ENCODE measurements at places on chromosomes 5 and 9. TPM values are rescaled to one million over a fixed set of nuclear protein-coding genes. Genes with fewer than 3 reads are reported as not detected.

DNA sequence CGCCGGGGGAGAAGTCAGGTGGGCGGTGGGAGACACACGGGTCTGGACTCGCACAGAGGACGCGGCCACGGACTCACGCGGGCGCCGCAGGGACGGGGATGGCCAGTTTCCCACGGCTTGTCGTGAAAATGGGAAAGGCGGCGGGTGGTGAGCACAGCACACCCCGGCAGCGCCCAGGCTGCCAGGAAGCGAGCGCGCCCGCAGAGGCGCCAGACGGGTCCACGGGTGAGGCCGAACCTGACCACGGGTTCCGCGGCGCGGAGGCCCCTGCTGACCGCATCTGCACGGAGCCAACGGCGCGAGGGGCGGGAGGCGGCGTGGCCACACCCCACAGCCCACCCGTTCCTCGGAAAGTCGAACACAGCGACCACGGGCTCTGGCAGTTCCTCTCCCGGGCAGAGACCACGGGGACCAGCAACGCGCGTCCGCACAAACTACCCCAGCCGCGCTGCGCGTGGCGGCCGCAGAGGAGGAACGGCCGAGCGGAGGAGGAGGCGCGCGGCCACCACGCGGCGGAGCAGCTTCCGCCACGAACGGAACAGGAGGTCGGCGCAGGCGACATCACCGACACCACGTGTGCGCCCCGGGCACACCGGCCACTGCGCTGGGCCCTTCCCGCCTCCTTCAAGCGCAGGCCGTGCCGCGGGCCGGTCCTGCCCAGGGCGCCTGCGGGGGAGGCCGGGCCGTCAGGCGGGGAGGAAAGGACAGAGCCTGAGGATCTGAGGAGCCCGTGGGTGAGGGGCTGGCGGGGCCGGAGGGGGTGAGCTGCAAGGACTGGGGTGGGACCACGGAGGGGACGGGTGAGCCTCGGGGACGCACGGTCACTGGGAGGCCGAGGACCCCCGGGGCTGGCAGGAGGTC, 5.6 kb downstream of the EXD3 start:
- H3K36me3 ChIP-seq = no peaks in the 10 kb centered on the region
- no peaks in the 10 kb centered on the region for H3K27me3 ChIP-seq
- H3K4me1 ChIP-seq = no peaks in the 10 kb centered on the region
- peak overlapping the region; percentile 19 for H3K27ac ChIP-seq
- H3K4me3 ChIP-seq = peak overlapping the region; percentile 57

- H3K36me3 ChIP-seq = no peaks in the 10 kb centered on the region
- H3K4me3 ChIP-seq = no peak overlapping the region
- no peak for DNase-seq
- H3K27me3 ChIP-seq = no peaks in the 10 kb centered on the region
- no peaks in the 10 kb centered on the region for H3K4me1 ChIP-seq
- H3K27ac ChIP-seq = no peak overlapping the region
Measured at GRCh38 chr9:79885093-79885857, 313.5 kb downstream of the TLE4 start.

- no peak for DNase-seq
- no peaks in the 10 kb centered on the region for H3K36me3 ChIP-seq
- no peak overlapping the region for H3K27ac ChIP-seq
- no peaks in the 10 kb centered on the region for H3K4me1 ChIP-seq
- no peaks in the 10 kb centered on the region for H3K27me3 ChIP-seq
Measured at GRCh38 chr9:100774962-100775361, 197.1 kb downstream of the CAVIN4 start.

GRCh38 chr5:132081458-132081857, 7.9 kb downstream of the CSF2 start:
- no peaks in the 10 kb centered on the region for H3K4me1 ChIP-seq
- no peak for DNase-seq
- H3K27me3 ChIP-seq = no peaks in the 10 kb centered on the region
- H3K27ac ChIP-seq = no peak overlapping the region
- no peaks in the 10 kb centered on the region for H3K36me3 ChIP-seq
- no peak overlapping the region for H3K4me3 ChIP-seq

DNA sequence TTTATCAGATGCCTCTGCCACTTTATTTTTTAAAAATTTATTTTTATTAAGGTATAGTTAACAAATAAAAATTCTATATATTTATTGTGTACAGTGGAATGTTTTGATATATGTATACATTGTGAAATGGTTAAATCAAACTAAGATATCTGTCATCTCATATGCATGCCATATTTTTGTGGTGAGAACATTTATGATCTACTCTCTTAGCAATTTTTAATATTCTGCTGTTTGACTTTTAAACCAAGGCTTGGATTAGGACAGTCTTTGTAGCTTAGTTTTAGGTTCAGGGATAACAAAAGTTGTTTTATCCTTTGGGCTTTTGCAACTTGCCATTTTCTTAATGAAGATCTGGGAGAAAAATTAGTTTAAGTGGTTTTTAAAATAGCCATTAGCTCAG, 46.0 kb upstream of the CDKN2B start:
- H3K36me3 ChIP-seq = no peaks in the 10 kb centered on the region
- no peak for DNase-seq
- H3K27me3 ChIP-seq = no peaks in the 10 kb centered on the region
- H3K4me3 ChIP-seq = no peak overlapping the region

DNA sequence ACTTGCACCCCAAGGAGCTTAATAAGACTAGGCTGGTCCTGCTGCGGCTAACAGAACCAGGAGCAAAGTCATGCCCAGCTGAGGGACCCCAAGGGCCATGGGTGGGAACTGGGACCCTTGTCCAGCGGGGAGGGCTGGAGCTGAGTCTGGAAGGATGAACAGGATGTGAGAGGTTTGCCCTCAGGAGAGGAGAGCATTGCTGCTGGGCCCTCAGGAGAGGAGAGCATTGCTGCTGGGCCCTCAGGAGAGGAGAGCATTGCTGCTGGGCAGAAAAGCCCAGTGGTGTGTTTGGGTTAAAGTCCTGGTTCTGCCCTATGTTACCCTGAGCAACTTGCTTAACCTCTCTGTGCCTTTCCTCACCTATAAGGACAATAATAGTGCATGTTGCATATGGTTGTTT, 125.8 kb downstream of the MACROH2A1 start:
- DNase-seq = no peak
- H3K36me3 ChIP-seq = no peaks in the 10 kb centered on the region
- H3K27ac ChIP-seq = no peak overlapping the region

- no peaks in the 10 kb centered on the region for H3K27me3 ChIP-seq
- H3K4me1 ChIP-seq = no peaks in the 10 kb centered on the region
- H3K27ac ChIP-seq = no peak overlapping the region
Measured at GRCh38 chr5:107598958-107599357, 71.8 kb downstream of the EFNA5 start.

DNA sequence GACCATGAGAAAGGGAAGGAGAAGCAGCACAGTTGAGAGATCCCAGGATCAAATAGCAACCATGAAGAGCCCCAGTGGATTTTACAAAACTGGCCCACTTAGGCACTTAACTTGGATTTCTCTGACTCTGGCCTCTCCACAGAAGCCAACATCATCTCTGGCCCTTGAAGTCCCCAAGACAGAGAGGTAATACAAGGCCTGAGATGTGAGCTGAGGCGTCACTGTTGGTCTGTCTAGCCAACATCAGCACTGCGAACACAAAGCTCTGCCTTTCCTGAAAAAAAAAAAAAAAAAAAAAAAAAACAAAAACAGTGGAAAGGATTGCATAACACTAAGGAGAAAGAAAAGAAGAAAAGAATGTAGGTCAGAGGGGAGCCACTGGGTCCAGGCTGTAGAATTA, 378.3 kb downstream of the BRINP1 start:
- H3K27me3 ChIP-seq = no peaks in the 10 kb centered on the region
- H3K27ac ChIP-seq = no peak overlapping the region
- no peaks in the 10 kb centered on the region for H3K36me3 ChIP-seq
- H3K4me3 ChIP-seq = no peak overlapping the region
- DNase-seq = no peak
- no peaks in the 10 kb centered on the region for H3K4me1 ChIP-seq

GRCh38 chr5:62149879-62150278, 156.1 kb upstream of the KIF2A start:
- H3K27me3 ChIP-seq = no peaks in the 10 kb centered on the region
- no peak overlapping the region for H3K27ac ChIP-seq
- H3K36me3 ChIP-seq = no peaks in the 10 kb centered on the region
- H3K4me3 ChIP-seq = no peak overlapping the region
- DNase-seq = no peak

GRCh38 chr5:86617309-86617755, 409 bp upstream of the COX7C start:
- H3K36me3 ChIP-seq = no peaks in the 10 kb centered on the region
- DNase-seq = no peak
- peak overlapping the region; percentile 74 for H3K4me3 ChIP-seq
- no peaks in the 10 kb centered on the region for H3K4me1 ChIP-seq
- H3K27me3 ChIP-seq = no peaks in the 10 kb centered on the region
- H3K27ac ChIP-seq = peak overlapping the region; percentile 96

- no peak for DNase-seq
- no peak overlapping the region for H3K27ac ChIP-seq
- H3K27me3 ChIP-seq = no peaks in the 10 kb centered on the region
Measured at GRCh38 chr5:131536850-131537448, 98.1 kb downstream of the RAPGEF6 start.

- no peaks in the 10 kb centered on the region for H3K4me1 ChIP-seq
- no peak overlapping the region for H3K4me3 ChIP-seq
- DNase-seq = no peak
- no peaks in the 10 kb centered on the region for H3K36me3 ChIP-seq
- H3K27me3 ChIP-seq = no peaks in the 10 kb centered on the region
- H3K27ac ChIP-seq = no peak overlapping the region
Measured at GRCh38 chr5:124823380-124823779, 76.9 kb upstream of the ZNF608 start.

DNA sequence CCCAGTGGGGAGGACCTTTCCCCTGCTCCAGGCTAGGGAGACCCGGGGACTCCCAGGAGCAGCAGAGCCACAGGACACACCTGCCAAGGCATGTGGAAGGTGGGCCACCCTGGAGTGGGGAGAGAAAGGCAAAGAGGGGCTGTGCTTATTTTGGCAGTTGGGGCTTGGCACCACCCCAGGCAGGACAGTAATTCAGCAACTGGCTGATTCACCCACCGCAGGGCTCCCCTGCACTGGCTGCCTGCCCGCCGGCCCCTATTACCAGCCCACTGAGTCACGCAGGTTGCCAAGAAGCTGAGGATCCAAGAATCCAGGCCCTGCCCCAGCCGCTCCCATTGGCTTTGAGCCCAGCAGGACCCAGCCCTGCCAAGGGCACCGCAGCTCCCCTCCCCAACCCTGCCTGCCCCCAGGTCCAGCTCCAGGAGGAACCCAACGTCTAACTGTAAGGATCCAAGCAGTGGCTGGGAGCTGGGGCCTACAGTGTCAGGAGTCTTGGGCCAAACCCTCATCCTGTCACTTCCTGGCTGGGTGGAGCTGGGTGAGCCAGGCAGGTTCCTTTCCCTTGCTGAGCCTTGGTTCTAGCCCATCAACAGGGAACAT, 14.2 kb upstream of the RALGDS start:
- H3K27ac ChIP-seq = peak overlapping the region; percentile 99
- H3K36me3 ChIP-seq = no peaks in the 10 kb centered on the region
- no peak overlapping the region for H3K4me3 ChIP-seq
- DNase-seq = peak; percentile 82
- H3K27me3 ChIP-seq = no peaks in the 10 kb centered on the region

DNA sequence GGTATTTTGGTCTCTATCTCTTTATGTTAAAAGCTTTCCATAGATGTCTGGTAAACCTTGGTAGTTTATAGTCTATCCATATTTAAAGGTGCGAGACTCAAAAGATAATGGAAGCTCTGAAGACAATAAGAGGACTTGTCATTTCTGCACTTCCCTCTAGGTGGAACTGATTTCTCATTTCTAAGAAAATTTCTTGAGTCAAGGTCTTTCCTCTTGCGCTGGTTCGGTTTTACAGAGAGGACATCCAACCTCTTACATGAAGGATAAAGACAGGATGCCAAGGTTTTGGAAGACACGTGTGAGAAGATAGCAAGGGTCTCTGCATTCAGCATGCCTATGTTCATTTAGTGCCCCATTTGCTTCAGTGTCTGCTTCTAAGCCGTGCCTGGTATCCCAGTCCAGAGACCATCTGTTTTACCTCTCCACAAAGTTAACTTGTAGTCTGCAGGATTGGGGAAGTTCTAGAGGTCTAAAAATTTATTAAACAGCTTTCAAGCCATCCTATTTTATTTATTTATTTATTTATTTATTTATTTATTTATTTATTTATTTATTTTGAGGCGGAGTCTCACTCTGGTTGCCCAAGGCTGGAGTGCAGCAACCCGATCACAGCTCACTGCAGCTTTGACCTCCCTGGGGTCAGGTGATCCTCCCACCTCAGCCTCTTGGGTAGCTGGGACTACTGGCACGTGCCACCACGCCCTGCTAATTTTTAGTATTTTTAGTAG, 41.6 kb downstream of the KIAA1191 start:
- H3K36me3 ChIP-seq = no peaks in the 10 kb centered on the region
- H3K27me3 ChIP-seq = no peaks in the 10 kb centered on the region
- DNase-seq = no peak
- H3K4me1 ChIP-seq = no peaks in the 10 kb centered on the region

GRCh38 chr5:31120642-31120948, 72.9 kb upstream of the CDH6 start:
- no peak overlapping the region for H3K4me3 ChIP-seq
- no peaks in the 10 kb centered on the region for H3K36me3 ChIP-seq
- DNase-seq = no peak
- H3K27me3 ChIP-seq = no peaks in the 10 kb centered on the region
- no peaks in the 10 kb centered on the region for H3K4me1 ChIP-seq

- no peak overlapping the region for H3K4me3 ChIP-seq
- no peak overlapping the region for H3K27ac ChIP-seq
Measured at GRCh38 chr5:61089351-61089750, 72.9 kb downstream of the SMIM15 start.

DNA sequence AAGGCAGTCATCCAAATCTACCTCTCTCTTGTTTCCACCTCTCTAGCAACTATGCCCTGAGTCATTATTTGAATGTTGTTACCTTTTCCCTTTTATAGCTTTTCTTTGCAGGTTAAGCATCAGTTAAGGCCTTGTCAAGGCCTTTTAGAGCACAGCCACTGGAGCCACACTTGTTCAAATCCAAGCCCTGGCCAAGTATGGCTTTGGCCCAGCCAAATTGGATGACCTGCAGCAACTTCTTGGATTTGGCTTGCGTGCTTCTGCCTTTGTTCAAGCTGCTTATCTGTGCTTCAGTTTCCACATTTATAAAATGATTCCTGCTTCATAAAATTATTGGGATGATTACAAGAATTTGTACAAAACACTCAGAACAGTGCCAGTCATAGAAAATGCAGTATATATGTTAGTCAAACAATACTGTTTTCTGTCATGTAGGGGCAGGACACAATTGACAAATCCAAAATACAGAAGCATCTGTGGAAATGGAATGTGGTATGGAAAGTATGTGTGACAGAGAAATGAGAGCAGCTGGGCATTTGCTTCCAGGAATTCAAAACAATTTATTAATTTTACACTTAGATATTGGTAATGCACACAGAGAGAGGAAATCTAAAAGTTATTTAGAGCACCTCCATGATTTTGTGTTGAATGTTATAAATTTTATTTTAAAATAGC, 17.9 kb upstream of the RLN1 start:
- no peaks in the 10 kb centered on the region for H3K4me1 ChIP-seq
- H3K27ac ChIP-seq = no peak overlapping the region
- DNase-seq = no peak
- no peak overlapping the region for H3K4me3 ChIP-seq
- H3K27me3 ChIP-seq = no peaks in the 10 kb centered on the region

Gene PCDHA12
- 0.48 TPM for total RNA-seq

Gene KCTD16
- 0.32 TPM for total RNA-seq

Gene PCDHGA7
- total RNA-seq = 10.8 TPM

Gene GABBR2
- total RNA-seq = not detected

Gene SEMA5A
- total RNA-seq = 25.9 TPM

Gene NIPAL4
- total RNA-seq = 0.16 TPM

Gene TICAM2
- 1.6 TPM for total RNA-seq

Gene CAMK2A
- total RNA-seq = not detected

Gene OR2S2
- total RNA-seq = not detected

Gene IL9
- not detected for total RNA-seq
